Umbilical cord (tissue), 2 donors: ENCODE measurements at places on chromosomes 12 and 14.

- no peak for DNase-seq
These were observed 10.9 kb upstream of the RIN3 start for GRCh38 chr14:92502541-92503286.

DNA sequence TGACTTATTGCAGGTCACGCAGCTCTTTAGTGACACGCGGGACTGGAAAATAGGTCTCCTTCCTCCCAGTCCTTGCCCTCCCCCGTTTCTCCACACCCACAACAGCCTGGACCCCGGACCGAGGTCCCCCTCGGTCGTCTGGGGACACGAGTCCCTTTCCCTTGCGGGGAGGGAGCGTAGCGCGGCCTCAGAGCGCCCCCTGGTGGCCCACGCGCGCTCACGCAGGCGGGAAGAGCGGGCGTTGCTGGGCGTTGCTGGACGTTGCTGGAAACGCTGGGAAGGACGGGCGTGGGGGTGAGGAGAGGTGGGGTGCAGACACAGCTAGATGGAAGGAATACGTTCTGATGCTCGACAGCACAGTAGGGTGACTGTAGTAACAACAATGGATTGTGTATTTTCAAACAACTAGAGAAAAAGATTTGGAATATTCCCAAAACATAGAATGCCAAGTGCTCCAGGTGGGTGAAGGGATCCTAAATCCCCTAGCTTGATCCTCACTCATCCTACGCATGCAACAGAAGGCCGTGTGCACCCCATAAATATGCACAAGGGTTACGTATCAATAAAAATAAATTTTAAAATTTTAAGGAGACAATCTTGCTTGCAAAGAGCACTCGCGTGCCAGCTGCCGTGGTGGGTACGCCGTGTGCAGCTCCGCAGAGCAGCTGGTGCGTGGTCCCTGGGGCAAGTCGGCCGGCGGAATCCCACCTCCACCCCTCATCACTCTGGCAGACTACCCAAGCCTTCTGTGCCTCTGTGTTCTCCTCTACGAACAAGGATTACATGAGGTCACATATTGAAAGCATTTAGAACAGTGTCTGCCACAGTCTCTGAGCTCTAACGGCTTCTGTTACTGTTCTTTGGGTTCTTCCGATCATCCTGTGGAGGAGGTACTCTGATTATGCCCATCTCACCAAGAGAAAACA, 87.4 kb downstream of the B4GALNT3 start:
- DNase-seq, result peak; percentile 40

- DNase-seq, result peak; percentile 64
These were observed 5.3 kb upstream of the PLEKHG3 start for GRCh38 chr14:64698903-64699302.

DNA sequence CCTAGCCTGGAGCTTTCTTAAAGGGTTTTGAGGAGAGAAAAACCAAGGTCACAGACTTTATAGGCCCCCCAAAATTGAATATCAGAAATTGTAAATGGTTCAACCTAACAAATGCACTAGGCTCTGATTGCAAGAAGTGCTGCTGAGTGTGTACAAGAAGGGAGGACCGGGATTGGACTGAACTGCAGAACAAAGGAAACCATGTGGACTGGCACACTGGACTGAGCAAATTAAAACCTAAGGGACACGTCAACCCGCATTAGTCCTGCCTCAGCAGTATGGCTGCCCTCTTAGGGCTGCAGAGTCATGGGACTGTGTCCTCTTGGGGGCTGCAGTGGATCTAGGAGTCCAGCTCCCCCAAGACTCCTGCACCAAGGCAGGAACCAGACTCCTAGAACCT, 842 bp upstream of the CISTR start:
- no peak for DNase-seq

- no peak for DNase-seq
These were observed 1349.1 kb downstream of the TMEM121 start for GRCh38 chr14:106875503-106875902.

- DNase-seq, result no peak
These were observed 29.5 kb downstream of the C2CD5 start for GRCh38 chr12:22514875-22515274.

- DNase-seq, result no peak
These were observed 21.0 kb upstream of the SLC6A12 start for GRCh38 chr12:234891-235415.

- DNase-seq, result no peak
These were observed 63.7 kb upstream of the IFNG-AS1 start for GRCh38 chr12:67925552-67925951.

GRCh38 chr12:20409607-20410377, 41.5 kb downstream of the PDE3A start:
- no peak for DNase-seq

DNA sequence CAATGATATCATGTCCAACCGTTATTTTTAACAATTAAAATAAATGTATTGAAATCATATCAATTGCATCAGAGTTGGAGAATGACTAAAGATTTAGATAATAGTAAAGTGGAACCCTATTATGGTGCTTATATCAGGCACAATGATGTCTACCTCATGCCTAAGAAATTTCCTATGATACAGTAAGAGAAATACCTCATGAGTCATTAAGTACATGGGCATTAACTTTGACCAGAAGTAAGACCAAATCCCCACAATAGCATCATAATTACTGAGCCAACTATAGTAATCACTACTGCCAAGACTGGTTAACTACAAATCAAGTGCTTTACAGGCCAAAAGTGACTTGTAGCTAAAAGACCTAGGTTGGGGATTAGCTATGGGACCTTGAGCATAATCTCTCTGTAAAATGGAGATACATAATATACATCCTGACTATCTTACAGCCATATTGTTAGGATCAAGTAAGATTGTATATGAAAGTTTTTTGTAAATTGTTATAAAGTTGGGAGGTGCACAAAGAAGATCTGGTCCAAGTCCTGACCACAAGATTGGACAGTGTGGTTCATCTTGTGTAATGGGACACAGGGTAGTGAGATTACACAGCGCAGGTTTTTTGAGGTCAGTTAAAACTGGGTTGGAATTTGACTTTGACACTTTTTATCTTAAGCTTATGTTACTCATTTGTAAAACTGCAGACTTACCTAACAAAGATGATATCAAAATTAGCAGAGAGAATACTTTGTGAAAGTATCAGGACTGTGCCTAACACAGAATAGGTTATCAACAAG, 60.5 kb downstream of the ERGIC2 start:
- DNase-seq, result no peak

- DNase-seq, result no peak
These were observed 121.6 kb downstream of the GLT1D1 start for GRCh38 chr12:128974881-128975280.

DNA sequence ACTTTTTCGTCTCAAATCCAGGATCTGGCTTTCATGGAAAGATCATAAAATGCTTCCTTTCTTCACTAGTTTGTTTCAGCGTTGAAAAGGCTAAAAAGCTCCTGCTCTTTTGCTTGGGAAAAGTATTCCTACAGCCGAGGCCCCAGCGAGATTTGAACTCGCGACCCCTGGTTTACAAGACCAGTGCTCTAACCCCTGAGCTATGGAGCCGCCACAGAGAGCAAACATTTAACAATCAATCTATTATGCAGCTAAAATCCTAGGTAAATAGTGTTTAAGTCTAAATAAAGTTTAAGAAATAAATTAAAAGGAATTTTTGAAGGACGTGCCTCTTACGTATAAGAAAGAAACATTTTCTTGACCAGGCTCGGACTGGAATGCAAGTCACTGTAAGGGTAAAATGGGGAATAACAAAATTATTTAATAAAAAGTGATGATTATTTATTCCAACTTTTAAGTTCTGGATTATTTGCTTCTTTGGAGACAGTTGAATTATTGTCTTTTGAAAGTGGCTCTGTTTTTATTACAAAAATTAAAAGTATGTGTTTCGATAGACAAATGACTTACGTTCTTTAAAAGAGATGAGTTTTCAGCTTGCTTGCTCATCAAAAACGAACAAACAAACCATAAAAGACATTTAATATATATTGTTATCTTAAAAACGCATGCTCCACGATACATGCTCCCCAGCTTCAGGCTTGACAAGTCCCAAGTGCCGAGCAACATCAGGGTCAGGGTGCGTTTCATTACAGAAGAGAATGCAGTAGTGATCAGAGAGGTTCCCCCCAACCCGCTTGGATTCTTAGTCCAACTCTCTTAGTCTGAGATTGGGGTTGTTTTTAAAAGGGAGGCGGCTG, 10.2 kb downstream of the OR6S1 start:
- DNase-seq, result peak; percentile 63

- DNase-seq, result no peak
These were observed 186.6 kb upstream of the OR4E1 start for GRCh38 chr14:21860172-21860571.

DNA sequence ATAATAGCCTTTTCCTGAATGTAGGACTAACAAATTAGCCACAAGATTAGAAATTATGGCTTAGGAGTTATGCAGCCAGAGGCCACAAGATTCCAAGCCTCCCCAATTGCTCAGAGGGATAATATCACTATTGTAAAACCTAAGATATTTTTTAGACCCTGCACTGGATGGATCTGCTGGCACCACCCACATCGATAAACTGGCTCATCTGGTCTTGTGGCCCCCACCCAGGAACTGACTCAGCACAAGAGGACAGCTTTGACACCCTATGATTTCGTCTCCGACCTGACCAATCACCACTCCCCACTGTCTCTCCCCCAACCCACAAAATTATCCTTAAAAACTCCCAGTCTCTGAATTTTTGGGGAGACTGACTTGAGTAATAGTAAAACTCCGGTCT, 54.7 kb downstream of the CPM start:
- no peak for DNase-seq

GRCh38 chr12:6200256-6201212, at the start of gene CD9:
TSS of gene CD9 (plus strand) at chr12:6200400. CDS start at chr12:6200500, 100 bp downstream.
- peak; percentile 66 for DNase-seq

DNA sequence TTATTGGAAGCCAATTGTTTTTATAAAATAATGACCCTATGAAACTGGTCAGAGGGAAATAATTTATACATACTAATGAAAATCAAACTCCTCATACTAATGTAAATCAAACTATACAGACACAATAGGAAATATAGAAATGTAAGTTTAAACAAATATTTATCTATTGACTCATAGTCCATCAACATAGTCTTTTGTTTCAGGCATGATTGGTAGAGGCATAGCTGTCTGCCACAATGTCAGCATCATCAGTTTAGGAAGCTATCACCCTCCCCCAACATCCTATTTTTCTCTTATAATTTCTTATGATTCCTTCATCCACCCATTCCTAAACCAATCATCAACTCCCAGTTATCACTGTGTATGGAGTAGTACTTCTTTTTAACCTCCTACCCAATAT, 117.7 kb downstream of the SLC38A6 start:
- DNase-seq, result no peak

DNA sequence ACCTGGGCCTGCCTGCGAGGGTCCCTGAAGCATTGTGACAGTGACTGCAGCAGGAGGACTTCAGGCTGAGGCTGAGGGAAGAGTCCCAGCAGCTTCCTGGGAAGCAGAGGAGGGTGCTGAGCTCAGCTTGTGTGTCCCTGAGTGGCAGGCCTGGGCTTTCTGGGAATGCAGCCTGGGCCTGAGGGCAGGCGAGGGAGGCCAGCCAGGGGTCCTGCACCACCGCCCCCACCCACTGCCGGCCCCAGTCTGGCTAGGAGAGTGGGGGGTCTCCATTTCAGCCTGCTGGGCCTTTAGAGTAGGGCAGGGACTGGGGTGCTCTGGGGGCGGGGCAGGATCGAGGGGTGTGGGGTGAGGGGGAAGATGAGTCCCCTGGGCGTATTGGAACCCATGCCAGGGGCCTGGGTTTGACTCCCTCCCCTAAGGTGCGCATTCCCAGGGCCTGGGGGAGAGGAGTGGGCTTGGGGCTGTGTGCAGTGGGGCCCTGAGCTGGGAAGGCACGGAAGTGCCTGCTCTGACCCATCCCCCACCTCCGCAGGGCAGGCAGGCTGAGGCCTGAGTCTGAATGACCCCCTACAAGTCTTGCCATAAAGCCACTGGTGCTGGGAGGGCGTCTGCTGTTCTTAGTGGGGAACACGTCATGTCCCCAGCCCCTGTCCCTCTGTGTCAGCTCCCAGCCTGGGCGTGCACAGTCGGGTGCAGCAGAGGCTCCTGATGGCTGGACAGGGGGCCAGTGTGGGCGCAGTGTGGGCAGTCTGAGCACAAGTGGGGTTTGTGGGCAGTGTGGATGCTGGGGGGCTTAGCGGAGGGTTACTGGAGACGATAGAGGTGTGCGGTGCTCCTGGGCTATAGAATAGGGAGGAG, 46.4 kb downstream of the KRT80 start:
- DNase-seq, result no peak

DNA sequence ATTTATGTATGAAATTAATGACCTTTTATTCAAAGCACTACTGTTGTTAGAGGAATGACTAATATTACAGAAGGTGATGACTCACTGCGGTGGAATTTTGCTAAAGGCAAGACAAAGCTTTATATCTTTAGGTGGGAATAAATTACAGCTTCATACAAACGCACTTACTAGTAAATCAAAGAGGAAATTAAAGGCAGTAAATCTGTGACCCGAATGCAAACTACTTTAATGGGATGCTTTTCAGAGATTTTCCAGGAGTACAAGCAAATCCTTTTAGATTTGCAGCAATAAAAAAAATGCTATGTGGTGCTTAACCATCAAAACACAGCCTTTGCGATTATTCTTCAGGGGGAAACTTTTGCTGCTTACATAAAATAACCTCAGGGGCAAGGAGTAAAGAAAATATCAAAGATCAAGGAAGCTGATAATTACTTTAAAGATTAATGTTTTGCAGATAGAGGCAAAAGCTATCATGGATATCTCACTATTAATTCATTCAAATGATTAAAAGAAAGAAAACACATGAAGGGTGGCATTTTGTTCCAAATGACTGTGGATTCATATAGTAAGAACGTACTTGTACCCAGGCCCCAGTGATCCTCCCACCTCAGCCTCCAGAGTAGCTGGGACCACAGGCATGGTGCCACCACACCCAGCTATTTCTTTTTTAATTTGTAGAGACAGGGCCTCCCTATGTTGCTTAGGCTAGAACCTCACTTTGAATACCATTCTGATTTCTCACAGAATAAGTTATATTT, 98.9 kb downstream of the DENND5B start:
- peak; percentile 90 for DNase-seq

DNA sequence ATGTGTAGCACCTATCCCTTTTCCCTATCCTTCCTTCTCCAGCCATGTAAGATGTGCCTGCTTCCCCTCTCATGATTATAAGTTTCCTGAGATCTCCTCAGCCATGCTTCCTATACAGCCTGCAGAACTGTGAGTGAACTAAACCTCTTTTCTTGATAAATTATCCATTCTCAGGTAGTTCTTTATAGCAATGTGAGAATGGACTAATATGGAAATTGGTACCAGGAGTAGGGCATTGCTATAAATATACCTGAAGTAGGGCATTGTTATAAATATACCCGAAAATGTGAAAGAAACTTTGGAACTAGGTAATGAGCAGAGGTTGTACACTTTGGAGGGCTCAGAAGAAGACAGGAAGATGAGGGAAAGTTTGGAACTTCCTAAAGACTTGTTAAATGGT, 48.9 kb downstream of the SDR9C7 start:
- DNase-seq, result no peak

- no peak for DNase-seq
These were observed 10.4 kb upstream of the MED13L start for GRCh38 chr12:116287842-116288301.
